ENCODE measurements at places on chromosomes 11 and 22.
A peak's percentile ranks its signal among the peaks of the same experiment; 100 is the strongest.

GRCh38 chr11:99098258-99098657, 77.5 kb downstream of the CNTN5 start:
- peak; percentile 7 for DNase-seq

GRCh38 chr22:26395926-26396325, 33.1 kb upstream of the ASPHD2 start:
- peak; percentile 91 for DNase-seq

GRCh38 chr22:38213319-38213989, 11.7 kb downstream of the MAFF start:
- no peak for DNase-seq

DNA sequence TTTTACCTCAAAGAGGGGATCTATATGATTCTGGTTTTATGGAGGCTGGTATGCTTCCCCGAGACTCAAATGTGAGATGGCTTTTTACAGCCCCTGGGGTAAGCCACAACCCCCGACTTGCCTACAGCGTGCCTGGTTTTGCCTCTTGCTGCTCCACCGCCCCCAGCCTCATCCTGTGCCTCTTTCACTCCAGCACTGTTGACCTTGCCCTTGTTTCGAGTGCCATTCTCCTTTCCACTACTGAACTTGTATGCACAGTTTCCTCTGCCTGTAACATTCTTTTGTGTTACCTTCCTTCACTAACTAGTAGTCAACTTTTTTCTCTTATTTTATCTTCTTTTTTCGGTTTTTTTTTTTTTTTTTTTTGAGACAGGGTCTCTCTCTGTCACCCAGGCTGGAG, 219.0 kb upstream of the ZBED5 start:
- no peak for DNase-seq

DNA sequence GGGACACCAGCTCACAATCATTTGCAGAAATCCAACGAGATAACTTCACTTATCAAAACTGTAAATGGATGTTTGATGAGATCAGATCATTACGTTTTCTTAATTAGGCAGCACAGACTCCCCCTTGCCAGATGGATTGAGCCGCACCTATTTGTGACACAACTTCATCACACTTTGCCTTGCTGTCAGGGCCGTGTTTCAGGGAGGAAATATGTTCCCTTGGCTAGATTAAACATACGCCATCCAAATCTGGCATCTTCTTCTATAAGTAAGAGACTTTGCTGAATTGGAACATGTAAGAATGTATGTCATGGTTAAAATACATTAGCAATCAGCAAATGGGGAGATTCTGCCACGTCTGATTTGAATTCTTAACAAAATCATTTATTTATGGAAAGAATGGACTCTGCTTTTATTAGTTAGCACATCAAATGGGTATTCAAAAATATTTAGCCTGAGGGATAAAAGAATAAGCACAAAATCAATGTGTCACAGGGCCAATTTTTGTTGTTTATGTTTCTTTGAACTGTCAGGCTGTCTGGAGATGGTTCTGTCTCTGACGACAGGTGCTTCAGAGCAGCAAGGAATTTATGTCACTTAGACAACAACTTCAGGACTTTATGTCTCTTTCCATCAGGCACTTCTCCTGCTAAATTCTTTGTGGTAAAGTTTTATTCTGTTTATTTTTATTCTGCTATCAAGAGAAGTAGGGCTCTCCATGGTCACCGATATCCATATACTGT, 326.1 kb upstream of the NCAM1 start:
- DNase-seq: no peak

DNA sequence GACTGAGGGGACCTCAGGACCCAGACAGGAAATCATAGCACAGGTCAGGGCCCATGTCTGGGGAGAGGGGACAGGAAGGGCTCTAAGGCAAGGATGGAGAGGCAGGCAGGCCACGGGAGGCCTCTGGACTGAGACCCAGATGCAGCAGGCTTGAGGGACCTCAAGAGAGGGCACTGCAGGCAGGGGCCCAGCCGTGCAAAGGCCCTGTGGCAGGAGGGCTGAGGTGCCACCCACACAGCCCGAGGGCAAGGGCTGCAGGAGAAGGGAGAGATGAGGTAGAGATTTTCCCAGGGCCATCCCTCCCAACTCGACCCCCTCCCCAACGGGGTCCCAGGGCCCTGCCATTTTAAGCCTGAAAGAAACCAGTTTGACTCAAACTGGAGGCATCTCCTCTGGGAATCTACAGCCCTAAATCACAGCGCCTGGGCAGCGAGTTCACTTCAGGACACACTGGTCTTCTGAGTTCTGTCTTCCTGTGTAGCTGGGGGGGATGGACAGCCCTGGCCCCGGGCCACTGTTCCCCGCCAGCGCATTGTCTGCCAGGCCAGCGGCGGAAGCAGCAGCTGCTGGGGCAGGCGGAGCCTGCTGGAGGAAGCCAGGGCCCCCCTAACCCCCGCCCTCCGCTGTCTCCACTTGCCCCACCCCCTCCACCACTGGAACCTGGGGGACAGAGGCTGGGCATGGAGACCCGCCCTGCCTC, 20.3 kb upstream of the WNT7B start:
- DNase-seq: peak; percentile 97

GRCh38 chr11:47886096-47886495, 37.9 kb upstream of the NUP160 start:
- DNase-seq: no peak

DNA sequence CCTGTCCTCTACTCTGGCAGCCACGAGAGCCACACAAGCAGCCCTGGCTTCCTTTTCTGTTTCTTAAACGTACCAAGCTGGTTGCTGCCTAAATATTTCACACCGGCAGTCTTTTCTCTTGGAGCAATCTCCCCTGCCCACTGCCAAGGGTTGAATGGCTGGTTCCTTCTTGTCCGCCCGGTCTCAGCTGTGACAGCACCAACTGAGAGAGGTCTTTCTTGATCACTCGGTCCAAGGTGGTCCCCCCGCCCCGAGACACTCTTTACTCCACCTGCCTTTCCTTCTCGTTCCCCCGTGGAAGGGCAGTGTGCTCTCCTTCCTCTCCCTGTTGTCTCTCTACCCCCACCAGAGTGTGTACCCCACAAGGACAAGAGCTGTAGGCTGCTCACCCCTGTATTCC, 33.7 kb upstream of the IGSF9B start:
- DNase-seq: no peak

- no peak for DNase-seq
These were observed 40.1 kb downstream of the ELMOD1 start for GRCh38 chr11:107631043-107631442.

- peak; percentile 18 for DNase-seq
These were observed 92.6 kb downstream of the DEPDC5 start for GRCh38 chr22:31846161-31847115.

DNA sequence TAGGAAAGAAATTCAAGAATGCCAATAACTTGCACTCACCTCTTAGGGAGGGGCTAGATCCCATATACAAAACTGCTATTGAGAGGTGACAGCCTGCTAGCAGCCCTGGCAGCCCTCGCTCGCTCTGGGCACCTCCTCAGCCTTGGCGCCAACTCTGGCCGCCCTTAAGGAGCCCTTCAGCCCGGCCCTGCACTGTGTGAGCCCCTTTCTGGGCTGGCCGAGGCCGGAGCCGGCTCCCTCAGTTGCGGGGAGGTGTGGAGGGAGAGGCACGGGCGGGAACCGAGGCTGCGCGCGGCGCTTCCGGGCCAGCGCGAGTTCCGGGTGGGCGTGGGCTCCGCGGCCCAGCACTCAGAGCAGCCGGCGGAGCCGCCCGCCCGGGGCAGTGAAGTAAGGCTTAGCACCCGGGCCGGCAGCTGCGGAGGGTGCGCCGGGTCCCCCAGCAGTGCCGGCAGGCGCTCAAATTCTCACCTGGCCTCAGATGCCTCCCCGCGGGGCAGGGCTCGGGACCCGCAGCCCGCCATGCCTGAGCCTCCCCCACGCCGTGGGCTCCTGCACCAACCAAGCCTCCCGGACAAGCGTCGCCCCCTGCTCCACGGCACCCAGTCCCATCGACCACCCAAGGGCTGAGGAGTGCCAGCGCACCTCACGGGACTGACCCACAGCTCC, 329.9 kb downstream of the FAM181B start:
- no peak for DNase-seq

GRCh38 chr11:15194671-15195415, 80.1 kb downstream of the INSC start:
- no peak for DNase-seq

DNA sequence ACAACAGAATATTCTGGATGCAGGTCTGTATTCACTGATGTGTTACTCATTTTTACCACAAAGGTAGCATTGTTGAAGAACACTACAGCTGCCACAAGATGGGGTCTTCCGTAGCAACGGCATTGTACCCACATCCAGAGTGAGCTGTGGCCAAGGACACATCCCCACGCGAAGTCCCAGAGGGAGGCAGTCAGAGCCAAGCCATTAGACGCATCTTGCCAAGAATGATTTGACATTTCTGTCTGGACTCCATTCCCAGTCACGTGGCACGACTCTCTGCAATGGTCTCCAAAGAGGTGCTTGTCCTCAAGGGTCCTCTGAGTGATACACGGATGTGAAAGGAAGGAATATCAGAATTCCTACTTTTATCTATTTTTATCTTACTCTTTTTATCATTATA, 15.5 kb downstream of the OPCML start:
- DNase-seq: no peak

GRCh38 chr11:35214226-35214770, 75.3 kb downstream of the CD44 start:
- DNase-seq: no peak

DNA sequence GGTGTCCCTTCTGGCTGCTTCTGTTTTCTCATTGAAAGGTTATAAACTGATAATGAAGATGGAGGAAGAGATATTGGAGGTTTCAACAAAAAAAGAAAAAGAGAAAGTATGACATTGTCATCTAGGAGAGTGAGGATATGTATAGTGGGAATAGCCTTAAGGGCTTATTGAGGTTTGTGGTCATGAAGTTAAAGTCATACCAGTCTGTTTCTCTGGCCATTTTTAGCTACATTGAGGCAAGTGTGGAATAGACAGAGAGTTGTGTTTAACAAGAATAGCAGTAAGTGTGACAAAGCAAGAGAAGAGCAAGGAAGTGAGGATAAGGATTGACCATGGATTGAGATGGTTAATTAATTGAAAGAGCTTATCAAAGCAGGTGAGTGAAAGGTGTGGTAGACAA, 110.4 kb downstream of the ELP4 start:
- DNase-seq: no peak

GRCh38 chr22:28833276-28833923, 33.0 kb upstream of the XBP1 start:
- no peak for DNase-seq

- DNase-seq: no peak
These were observed 89.3 kb upstream of the CEP126 start for GRCh38 chr11:101825531-101825930.

DNA sequence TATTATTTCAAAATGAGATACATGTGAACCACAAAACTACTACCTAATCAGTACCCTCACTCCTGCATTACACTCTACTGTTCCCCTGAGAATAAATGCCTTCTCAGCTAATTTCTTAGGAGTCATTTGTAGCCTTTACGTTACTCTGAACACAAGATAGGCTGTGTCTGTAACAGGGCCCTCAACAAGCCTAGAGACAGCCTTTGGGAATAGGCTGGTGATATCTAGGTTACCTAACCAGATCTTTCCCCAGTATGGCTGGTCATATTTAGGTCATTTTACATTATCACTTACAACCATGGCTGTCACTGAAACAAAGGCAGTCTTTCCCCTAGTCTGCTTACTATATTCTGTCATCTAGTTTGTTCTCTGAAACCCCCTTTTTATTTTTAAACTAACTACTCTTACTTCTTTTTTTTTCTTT, 14.2 kb downstream of the ATM start:
- DNase-seq: no peak

DNA sequence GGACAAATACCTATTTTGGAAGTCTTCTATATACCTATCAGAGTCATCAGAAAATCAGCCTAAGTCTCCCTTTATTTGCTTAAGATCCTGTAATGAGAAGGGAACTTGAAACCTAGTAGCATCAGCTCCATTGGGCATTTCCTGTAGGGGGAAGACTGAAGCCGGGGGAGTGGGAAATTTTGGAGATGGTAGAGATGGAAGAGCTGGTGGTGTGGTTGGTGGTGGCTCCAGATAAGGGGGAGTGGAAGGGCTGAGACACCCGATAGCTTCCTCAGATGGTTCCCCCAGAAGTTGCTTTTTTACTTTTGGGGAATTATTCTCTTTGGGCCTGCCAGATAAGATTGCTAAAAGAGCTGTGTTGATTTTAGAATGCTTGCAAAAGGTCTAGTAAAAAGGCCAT, 16.4 kb upstream of the EI24 start:
- no peak for DNase-seq

GRCh38 chr22:26737262-26737661, 79.9 kb downstream of the MIAT start:
- DNase-seq: no peak

- no peak for DNase-seq
These were observed 52.0 kb upstream of the PPP6R3 start for GRCh38 chr11:68408512-68408911.

DNA sequence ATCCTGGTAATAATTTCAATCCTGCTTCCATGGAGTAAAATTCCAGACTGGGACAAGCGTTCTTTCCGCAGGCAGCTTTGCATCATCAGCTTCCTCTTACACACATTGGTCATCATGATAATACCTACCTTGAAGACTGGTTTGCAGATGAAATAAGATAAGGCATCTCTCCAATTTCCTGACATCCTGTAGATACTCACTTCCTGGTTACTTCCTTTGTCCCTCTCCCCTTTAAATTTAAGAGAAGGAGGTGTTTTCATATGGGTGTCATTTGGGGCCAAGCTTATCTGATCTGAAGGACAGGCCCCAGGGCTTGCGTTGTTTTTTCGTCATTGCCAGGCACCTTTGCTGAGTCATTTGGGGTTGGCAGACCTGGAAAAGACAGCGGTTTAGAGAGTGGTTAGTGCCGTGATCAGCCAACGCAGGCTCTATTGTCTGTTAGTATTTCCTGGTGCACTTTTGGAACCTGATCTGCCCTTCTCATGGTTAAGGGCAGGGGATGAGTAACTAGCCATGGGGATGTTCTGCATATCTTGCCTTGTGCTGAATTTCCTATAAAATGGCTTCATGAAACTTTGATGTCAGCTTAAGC, 24.1 kb downstream of the GRAMD1B start:
- DNase-seq: peak; percentile 75

All from NCI-H69 (cell line).